ENCODE measurements at places on chromosomes 2 and 18. TPM values are rescaled to one million over a fixed set of nuclear protein-coding genes. Genes with fewer than 3 reads are reported as not detected.

Gene TANC1
- total RNA-seq, result 1.6 TPM

Gene TRIB2
- total RNA-seq, result 2.4 TPM

- no peak overlapping the region for H3K27ac ChIP-seq
- no peaks in the 10 kb centered on the region for H3K36me3 ChIP-seq
- H3K4me3 ChIP-seq, result no peak overlapping the region
- DNase-seq, result no peak
Measured at GRCh38 chr2:132478461-132479105, 62.0 kb downstream of the GPR39 start.

DNA sequence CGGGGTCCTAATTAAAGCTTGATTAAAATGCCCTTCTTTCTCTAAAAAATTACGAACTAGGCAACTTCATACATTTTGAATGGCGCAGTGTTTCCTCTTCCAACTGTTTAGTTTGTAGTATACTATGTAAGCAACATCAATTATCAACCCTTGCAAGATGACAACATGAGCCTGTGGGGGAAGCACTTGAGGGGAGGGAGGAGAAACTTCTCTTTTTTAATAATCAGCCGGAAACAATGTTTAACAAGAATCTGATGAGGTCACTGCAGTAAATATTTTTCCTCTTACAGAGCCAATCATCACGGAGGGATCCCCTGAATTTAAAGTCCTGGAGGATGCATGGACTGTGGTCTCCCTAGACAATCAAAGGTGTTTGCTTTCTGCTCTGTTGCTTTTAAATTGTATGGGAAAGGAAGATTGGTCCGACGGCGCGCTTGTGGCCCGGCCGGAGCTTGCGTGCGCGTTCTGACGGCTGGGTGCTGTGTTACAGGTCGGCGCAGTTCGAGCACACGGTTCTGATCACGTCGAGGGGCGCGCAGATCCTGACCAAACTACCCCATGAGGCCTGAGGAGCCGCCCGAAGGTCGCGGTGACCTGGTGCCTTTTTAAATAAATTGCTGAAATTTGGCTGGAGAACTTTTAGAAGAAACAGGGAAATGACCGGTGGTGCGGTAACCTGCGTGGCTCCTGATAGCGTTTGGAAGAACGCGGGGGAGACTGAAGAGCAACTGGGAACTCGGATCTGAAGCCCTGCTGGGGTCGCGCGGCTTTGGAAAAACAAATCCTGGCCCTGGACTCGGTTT, 5.3 kb upstream of the DLX1 start:
- peak overlapping the region; percentile 47 for H3K27ac ChIP-seq
- no peaks in the 10 kb centered on the region for H3K36me3 ChIP-seq
- H3K4me3 ChIP-seq, result peak overlapping the region; percentile 29

GRCh38 chr2:144430722-144431391, 89.1 kb downstream of the ZEB2 start:
- H3K27ac ChIP-seq, result no peak overlapping the region
- H3K36me3 ChIP-seq, result no peaks in the 10 kb centered on the region
- no peak for DNase-seq
- peaks cover 6% of the 10 kb centered on the region for H3K27me3 ChIP-seq

Gene NCKAP5
- not detected for total RNA-seq

Measured in activated T-cell treated with anti-CD3 and anti-CD28 coated beads, Interleukin-2, amount 50 U/mL, for 72 hours (primary cell).